SK-N-SH (cell line): ENCODE measurements at places on chromosomes 11 and 22.
A peak's percentile ranks its signal among the peaks of the same experiment; 100 is the strongest.

DNA sequence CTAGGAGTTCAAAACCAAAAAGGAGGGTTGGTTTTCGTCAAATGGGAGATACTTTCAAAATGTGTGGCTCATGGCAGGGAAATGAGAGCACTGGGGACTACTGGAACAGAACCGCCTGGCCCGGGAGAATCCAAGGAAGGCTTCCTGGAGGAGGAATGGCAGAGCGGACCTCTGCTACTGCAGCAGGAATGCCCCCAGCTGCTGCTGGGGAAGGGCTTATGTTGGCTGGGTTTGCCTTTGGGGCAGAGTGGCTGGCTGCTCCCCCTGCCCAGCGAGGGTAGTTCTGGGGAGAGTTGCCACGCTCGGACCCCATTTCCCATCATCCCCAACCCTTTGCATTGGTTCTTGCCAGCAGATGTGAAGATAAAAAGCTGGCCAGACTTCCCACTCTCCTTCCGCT, 10.6 kb upstream of the APOBEC3A start:
- no peak for DNase-seq

- peak; percentile 68 for DNase-seq
Observed at GRCh38 chr11:6405052-6405667, 13.7 kb downstream of the APBB1 start.

DNA sequence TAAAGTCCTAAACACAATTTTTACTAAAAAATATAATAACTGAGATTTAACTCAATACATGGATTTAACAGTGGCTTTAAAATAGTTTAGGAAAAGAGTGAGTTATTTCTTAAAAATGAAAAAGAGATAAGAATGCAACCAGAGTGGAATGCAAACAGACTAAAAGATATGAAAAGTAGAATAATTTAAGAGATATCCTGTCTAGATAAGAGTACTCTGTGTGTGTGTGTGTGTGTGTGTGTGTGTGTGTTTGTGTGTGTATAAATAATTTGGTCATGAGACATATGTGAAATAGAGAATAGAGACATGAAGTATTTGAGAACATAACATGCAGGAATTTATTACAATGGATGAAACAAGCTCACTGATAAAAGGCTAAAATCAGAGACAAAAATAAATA, 986.9 kb upstream of the CHORDC1 start:
- DNase-seq, result no peak

GRCh38 chr11:63888170-63889086, 28.5 kb downstream of the RCOR2 start:
- no peak for DNase-seq

DNA sequence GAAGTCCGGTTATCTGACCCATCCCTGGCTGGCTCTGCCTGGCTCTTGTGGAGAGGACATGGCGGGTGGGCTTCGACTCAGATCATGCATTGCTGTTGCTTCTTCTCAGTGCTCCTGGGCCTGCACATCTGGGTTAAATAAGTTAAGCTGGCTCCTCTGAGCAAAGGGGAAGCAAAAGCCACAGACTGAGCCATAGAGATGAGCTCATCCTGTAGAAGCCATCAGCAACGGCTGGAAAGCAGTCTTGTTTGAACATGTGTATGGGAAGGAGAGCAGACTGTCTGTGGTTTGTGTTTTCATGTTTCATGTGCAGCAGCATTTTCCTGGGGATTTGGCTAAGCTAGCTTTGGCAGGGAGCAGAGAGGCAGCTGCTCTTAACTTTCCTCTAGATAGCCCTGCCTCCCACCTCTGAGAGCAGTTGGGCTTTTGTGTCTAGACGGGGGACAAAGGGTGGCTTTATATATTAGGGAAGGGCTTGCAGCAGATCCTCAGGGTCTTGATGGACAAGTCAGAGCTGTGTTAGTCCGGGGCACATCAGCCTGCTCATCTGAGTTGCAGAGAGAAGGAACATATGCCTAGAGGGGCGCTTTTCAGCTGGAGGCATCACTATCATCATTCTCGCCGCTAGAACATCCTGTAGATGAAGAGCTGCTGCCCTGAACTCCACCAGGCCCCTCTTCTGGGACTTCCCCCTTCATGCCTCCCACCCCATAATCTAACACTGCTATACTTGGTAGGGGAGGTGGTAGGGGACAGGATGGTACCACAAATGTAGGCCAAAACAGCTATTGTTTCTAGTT, 14.9 kb downstream of the DCPS start:
- DNase-seq, result peak; percentile 46
